Natural killer cell (primary cell): ENCODE measurements at places on chromosomes 2 and 18.

- H3K4me3 ChIP-seq: no peak overlapping the region
- no peaks in the 10 kb centered on the region for H3K27me3 ChIP-seq
- H3K27ac ChIP-seq: no peak overlapping the region
- H3K36me3 ChIP-seq: no peaks in the 10 kb centered on the region
- H3K4me1 ChIP-seq: no peaks in the 10 kb centered on the region
Measured at GRCh38 chr2:153360239-153360638, 118.3 kb downstream of the RPRM start.

DNA sequence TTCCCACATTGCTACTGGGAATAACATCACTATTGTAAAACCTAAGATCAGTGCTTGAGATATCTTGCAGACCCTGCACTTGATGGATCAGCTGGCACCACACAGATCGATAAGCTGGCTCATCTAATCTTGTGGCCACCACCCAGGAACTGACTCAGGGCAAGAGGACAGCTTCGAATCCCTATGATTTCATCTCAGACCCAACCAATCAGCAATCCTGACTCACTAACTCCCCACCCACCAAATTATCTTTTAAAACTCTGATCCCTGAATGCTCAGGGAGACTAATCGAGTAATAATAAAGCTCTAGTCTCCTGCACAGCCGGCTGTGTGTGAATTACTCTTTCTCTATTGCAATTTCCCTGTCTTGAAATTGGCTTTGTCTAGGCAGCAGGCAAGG, 11.3 kb upstream of the TEX44 start:
- no peaks in the 10 kb centered on the region for H3K27me3 ChIP-seq
- H3K27ac ChIP-seq: no peak overlapping the region
- H3K4me1 ChIP-seq: peaks cover 3% of the 10 kb centered on the region
- no peak for DNase-seq

GRCh38 chr18:68298330-68298729, 416.6 kb downstream of the TMX3 start:
- no peaks in the 10 kb centered on the region for H3K4me1 ChIP-seq
- H3K27me3 ChIP-seq: no peaks in the 10 kb centered on the region
- no peak overlapping the region for H3K27ac ChIP-seq
- no peak overlapping the region for H3K4me3 ChIP-seq
- no peak for DNase-seq

GRCh38 chr2:224922142-224922727, 120.0 kb downstream of the DOCK10 start:
- DNase-seq: no peak
- peak overlapping the region; percentile 67 for H3K27ac ChIP-seq
- no peak overlapping the region for H3K4me3 ChIP-seq
- H3K4me1 ChIP-seq: peaks cover 44% of the 10 kb centered on the region

DNA sequence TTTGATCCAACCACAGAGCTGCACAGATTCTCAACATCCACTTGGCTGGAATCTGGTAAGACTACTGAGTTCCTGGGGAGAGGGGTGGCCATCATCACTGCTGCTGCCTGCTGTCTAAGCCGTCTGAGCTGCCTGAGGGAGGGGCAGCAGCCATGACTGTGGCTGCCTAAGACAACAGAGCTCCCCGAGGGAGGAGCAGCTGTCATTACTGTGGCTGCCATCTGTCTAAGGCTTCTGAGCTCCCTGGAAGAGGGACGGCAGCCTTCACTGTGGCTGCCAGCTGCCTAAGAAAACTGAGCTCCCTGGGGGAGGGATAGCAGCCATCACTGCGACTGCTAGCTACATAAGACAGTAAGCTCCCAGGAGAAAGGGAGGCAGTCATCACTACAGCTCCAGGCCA, 584.4 kb downstream of the NR4A2 start:
- no peaks in the 10 kb centered on the region for H3K4me1 ChIP-seq
- H3K27me3 ChIP-seq: no peaks in the 10 kb centered on the region
- no peak overlapping the region for H3K4me3 ChIP-seq
- DNase-seq: no peak
- no peak overlapping the region for H3K27ac ChIP-seq
- no peaks in the 10 kb centered on the region for H3K36me3 ChIP-seq

DNA sequence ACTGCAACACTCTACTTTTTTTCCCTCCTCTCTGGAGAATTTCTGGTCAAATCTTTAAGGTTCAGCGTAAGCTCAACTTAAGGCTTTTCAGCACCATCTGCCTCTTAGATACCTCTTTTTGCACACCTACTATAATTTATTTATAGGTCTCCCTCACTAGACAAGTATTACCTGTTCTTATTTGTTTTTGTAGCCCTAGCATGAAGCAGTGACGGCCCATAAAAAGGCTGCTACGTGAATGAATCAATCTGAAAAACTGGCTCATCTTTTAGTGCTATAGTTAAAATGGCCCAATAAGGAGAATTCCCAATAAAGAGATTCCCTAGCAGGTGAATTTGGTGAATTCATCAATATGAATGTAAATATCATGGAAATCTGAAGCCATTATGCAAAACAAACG, 6.5 kb downstream of the RNF149 start:
- no peaks in the 10 kb centered on the region for H3K27me3 ChIP-seq
- H3K27ac ChIP-seq: no peak overlapping the region
- peaks cover 54% of the 10 kb centered on the region for H3K4me1 ChIP-seq
- peaks cover 10% of the 10 kb centered on the region for H3K36me3 ChIP-seq
- no peak for DNase-seq

DNA sequence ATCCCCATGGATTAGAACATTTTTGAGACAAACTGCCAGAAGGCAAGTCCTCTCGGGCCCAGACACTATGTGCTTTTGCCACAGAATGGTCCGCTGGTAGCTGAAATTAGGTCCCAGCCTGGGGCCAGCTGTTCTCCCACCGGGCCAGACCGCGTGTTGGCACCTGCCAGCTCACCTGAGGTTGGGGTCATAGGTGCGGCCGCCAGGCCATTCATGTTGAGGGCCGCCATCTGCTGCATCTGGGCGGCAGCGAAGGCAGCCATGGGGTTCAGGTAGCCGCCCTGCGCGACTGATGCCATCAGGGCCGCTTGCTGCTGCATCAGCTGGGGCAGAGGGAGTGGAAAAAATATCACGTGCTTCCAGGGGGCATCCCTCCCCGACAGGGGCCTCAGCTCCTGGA, 292.8 kb downstream of the CELF4 start:
- H3K27ac ChIP-seq: no peak overlapping the region
- no peak overlapping the region for H3K4me3 ChIP-seq
